ENCODE measurements at places on chromosomes 7 and 10.

GRCh38 chr7:152523916-152524315 is 88.1 kb upstream of the KMT2C start:
- no peak for DNase-seq

DNA sequence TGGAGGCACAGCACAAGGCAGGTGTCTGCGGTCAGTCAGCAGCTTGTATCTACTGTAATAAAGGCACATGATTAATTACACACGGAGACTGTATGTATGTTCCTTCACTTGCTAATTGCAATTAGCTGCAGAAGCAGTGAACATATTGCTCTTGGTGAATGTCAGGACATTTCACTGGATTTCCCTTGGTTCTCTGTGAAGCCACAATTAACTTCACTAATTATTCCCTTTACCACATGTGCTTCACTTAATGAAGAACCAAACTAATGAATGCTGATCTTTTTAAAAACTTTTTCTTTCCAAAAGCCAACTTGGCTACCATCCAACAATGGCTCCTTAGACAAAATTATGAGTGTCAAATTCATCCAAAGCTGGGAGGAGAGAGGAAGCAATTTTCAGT is 290.7 kb downstream of the ADRA2A start:
- no peak for DNase-seq

DNA sequence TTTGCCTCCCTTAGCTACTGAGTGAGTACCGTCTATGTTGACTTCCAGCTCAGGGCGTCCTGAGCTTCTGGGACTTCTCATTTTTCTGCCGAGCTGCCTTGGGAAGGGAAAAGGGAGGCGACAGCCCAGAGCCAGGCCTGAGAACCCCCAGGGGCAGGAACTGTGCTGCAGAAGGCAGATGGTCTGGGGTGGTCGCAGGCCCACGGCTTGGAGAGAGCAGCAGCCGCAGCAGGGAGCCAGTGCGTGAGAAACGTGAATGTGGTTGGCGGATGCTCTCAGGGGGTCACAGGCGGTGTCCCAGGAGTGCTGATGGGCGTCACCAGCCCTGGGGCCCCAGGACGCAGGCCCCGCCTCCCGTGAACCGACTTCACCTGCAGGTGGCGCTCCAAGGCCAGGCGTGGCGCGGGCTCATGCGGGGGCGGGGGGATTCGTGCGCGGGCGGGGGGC is 9.2 kb upstream of the PWWP2B start:
- DNase-seq, result no peak

GRCh38 chr7:2688409-2689342 is 674 bp downstream of the AMZ1 start:
- no peak for DNase-seq

DNA sequence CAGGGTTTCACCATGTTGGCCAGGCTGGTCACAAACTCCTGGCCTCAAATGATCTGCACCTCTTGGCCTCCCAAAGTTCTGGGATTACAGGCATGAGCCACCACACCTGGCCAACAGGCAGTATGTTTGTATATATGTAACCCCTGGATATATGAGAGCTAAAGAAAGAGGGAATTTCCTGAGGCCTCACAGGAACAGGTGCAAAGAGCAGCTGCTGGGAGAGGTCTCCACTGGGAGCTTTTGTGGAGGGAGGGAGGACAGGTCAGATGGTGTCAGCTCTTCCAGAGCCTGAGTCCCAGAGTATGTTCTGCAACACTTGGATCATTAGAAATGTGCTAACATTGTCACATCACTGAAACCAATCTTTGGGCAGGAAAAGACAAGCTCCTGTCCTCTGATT is 110.1 kb upstream of the KIF5B start:
- no peak for DNase-seq

GRCh38 chr7:76244781-76245391 is 43.2 kb downstream of the SRRM3 start:
- no peak for DNase-seq
